Fibroblast of skin of left quadriceps (primary cell): ENCODE measurements at places on chromosomes 16 and 17.

- DNase-seq = no peak
Observed at GRCh38 chr17:75645501-75645888, 12.3 kb downstream of the SMIM5 start.

DNA sequence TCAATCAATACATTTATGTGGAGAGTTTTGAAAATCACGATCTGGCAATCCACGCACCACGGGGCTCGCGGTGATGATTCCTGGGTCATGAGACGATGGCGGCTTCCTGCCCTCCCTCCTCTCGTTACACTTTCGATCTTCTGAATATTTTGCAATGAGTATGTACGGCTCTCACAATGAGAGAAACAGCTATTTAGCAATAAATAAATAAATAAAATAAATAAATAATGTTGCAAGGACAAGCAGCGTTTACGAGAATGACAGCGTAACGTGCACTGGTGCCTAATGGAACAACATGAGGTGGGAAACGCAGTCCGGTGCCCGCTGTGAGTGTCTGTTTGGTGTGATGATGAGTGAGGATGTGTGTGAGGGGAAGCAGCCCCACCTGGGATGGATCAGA, 46.7 kb upstream of the JPH3 start:
- DNase-seq = no peak

DNA sequence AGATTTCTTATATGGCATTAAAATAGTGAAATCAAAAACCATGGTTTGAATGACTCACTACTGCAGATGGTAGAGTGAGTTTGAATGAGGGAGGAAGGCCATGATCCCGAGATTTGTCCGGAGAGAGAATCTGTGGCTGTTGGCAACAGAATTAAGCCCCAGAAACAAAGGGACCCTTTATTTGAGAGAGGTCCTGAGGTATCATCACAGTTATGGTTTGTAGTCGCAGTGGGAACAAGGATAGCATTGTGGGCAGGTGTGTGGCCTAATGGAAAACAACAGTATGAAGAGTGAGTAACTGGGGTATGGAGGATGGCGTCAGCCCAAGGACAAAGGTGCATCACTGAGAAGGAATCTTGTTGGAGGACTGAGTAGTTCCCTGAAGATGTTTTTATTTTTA, 8.5 kb upstream of the ZFP3 start:
- DNase-seq = no peak

DNA sequence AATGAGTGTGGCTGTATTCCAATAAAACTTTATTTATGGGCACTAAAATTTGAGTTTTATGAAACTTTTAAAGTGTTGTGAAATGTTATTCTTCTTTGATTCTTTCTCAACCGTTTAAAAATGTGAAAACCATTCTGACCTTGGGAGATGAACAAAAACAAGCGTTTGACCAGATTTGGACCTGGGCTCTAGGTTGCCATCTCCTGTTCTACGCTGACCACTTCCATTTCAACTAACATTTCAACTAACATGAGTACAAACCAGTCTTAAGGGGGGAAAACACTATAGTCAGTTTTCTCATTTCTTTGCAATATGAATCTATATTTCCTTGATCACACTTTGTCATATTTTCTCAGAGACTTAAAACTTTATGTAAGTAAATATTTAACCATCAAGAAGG, 118.4 kb upstream of the IRX5 start:
- no peak for DNase-seq

DNA sequence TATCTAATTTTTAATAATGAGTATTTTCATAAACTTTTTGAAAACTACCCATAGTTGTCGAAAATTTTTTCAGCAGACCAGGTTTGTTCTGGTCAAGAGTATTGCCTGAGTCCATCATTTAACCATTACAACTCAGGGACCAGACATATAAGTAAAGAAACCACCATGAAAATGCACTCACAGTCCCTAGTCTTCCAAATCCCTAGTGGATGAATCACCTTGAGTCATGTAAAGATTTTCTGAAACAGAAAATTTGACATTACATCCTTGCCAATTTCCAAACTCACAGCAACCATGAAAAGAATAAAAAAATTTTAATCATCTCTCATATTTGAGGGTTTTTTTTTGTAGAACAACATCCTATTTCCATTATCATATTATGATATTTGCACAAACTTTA, 1337.5 kb upstream of the CDH8 start:
- DNase-seq = peak; percentile 7

DNA sequence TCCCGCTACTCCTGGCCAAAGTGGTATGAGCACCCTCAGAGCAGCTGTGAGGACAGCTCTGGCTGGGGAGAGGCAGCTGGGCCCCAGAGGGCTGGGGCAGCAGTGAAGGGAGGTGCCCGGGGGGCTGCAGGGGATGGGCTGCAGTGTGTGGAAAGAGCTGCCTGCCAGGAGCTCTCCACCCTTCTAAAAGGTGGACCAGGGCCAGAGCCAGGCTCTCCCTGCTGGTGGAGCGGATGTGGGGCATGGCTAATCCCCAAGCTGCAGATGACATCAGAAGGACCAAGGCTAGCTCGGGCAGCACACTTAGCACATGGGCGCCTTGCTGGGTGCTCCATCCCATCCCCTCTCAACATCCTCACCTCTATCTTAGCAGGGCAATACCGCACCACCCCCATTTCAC, 103.1 kb downstream of the SDK2 start:
- DNase-seq = no peak

DNA sequence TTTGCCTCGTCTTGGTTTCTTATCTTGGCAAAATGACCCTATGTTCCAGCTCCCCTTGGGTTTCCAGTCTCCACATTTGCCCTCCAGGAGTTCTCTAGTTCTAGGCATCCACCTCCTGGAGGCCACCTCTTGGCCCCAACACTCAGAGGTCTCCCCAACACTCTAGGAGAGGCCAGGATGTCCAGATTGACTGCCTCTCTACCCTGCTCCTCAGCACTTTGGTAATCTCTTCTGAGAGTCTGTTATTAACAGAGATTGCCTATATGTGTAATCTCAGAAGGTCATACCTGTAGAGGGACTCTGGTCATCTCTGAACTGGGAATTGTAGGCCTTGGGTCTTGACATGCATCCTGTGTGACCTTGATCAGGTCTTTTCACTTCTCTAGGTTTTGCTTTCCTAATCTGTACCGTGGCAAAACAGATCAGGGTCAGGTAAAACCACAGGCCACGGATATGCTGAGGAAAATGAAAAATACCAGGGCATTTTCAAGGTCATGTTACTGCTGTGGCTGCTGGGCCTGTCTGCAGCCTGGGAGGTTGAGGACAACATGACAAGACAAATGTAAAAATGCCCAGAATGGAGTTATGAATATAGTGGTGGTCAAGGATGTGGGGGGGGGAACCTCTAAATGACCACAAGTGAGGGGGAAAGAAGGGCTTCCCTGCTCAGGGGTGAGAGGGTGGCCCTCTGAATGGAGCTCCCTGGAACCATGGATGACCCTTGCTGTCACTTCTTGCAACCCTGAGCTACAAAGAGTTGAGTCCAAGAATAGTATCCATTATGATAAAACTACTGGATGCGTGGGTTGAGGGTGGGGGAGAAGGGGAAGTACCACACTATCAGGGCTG, 5.0 kb upstream of the CCL4L2 start:
- DNase-seq = no peak

DNA sequence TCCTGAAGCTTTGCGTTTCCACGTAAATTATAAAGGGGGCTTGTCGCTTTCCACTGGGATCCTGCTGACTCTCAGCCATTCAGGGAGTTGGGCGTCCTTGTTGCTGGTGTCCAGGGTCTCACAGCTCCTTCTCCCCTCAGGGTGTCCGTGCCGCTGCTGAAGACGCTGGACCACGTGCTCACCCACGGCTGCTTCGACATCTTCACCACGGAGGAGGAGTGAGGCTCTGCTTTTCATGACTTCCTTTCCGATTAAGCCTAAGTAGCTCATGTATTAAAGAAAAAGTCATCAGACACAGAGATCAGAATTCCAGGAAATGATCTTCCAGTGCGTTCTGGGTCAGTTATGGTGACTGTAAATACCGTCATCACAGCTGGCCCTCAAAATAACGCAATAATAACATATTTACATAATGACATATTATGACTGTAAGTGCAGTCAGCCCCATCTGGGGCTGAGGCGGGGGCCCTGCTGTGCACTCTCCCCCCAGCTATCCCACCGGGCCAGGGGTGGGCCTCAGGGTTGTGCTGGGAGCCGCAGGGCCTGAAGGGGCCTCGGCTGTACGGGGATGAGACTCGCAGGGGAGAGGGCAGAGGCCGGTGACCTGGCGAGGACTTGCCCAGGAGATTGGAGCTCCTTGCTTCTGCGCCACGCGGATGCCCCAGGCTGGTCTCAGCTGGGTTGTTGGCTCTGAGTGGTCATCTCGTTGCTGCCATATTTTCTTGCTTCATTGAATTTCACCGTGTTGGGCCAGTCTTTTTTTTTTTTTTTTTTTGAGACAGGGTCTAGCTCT, 92.9 kb upstream of the ZNF750 start:
- DNase-seq = no peak

GRCh38 chr17:74332763-74333283, 6.8 kb downstream of the KIF19 start:
- DNase-seq = no peak

GRCh38 chr17:64418506-64419339, 28.1 kb upstream of the PECAM1 start:
- peak; percentile 44 for DNase-seq

GRCh38 chr17:50424996-50425681, 879 bp upstream of the ACSF2 start:
- DNase-seq = no peak

GRCh38 chr17:45091778-45092425, 30.8 kb downstream of the NMT1 start:
- no peak for DNase-seq

GRCh38 chr17:40436636-40437035, 6.6 kb upstream of the IGFBP4 start:
- DNase-seq = no peak

DNA sequence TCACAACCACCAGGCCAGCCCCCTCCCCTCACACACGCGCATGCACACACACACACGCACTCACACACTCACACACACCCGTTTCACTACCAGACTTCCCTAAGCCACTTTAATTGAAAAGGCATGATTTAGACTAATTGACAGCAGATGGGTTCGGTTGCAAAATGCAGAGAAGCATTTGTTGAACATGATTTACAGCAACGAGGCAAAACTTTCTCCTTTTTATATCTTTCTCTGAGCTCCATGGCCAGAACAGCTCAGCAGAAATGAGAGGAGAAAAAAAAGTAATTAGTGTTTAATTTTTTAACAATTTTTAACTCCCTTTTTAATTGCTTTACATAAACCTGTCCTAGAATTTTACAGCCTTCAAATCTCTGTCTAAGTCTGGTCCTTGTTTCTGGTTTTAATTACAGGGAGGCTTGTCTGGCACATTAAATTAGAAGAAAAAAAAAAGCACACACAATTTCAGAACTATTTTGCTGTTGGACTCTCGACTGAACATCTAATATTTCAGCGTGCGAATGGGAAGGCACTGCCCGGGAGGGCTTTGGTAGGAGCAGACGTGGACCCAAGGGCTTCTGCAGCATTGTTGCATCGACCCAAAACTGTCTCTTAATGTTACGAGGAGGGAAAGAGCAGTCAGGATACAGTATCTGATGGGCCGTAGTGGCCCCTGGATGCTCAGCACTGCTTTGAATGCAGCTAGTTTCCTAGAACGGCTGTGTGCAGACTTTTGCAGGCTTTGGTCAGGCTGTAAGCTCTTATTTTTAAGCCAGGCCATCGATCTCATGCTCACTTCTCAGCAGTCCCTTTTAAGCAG, 255.9 kb downstream of the SOX9 start:
- DNase-seq = peak; percentile 93

GRCh38 chr17:19354748-19355147, 7.8 kb downstream of the B9D1 start:
- DNase-seq = no peak
